Activated T-cell treated with anti-CD3 and anti-CD28 coated beads for 1 hour (primary cell): ENCODE measurements at places on chromosomes 5 and 9.
A peak's percentile ranks its signal among the peaks of the same experiment; 100 is the strongest.

- DNase-seq, result no peak
These were observed 915.5 kb downstream of the NR2F1-AS1 start for GRCh38 chr5:92665506-92665905.

DNA sequence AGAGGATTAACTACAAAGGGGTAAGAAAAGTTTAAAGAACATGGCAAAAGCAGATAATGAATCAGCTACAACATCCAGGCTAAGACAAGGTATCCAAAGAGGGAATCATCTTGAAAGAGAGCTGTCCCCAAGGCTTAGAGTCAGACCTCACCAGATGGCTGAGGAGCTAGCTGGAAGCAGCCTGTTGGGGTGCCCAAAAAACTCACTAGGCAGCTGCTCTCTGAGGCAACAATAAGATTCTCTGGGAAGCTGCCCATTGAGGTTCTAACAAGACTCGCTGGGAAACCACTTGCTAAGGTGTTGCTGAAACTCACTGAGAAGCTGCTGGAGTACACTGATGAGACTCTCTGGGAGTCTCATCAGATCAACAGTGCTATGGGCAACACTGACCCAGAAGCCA is 185.2 kb downstream of the CETN3 start:
- DNase-seq, result no peak

DNA sequence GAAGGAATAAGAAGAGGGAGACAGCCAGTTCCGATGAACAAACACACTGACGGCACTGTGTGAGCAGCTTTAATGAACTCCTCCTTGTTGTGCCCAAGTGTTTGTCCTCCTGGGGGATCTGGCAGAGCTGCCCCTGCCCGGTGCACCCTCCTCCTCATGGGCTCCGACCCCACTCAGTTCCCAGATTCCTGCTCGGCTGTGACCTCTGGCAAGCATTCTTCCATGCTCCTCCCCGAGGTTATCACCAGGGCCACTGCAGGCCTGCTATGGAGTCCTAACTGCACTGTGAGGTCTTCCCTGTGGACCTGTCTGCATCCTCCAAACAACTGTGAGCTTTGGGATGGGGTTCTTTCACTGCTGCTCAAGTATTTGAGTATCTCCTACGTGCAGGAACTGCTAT is 142.2 kb downstream of the DCP2 start:
- no peak for DNase-seq

- DNase-seq, result no peak
These were observed 66.0 kb downstream of the HMCN2 start for GRCh38 chr9:130331573-130331972.

DNA sequence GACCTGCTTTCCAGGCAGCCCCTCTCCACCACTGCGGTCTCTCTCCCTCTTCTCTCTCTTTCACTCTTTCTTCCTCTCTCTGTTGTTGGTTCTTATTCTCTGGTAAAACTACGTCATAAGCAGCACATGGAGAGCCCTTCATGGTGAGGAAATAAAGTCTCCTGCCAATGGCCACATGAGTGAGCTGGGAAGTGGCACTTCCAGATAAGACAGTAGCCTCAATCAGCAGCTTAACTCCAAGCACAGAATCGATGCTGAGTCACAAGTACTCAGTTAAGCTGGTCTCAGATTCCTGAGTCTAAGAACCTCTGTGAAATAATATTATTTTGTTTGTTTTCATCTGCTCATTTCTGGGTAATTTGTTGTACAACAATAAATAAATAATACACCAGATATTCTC is 500.1 kb downstream of the GABRG2 start:
- no peak for DNase-seq

DNA sequence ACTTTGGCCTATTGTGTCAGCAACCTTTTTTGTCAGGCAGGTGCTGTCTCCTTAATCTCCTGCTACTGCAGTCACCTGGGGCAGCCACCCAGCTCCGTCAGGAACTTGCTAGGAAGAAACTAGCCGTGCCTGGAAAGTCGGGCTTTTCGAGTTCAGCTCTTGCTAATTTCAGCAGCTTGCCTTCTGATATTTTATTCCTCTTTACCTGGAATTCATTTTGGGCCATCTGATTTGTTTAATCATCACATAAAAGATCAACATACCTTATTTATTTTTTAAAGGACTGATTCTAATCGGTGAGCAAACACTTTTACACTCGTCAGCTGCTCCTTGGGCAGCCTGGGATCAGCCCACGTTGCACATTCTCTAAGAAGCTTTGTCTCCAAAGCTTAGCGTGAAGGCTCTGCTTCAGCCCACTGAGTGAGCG is 42.2 kb downstream of the PRLR start:
- DNase-seq, result no peak

GRCh38 chr9:106885451-106885850 is 22.5 kb downstream of the ZNF462 start:
- no peak for DNase-seq

DNA sequence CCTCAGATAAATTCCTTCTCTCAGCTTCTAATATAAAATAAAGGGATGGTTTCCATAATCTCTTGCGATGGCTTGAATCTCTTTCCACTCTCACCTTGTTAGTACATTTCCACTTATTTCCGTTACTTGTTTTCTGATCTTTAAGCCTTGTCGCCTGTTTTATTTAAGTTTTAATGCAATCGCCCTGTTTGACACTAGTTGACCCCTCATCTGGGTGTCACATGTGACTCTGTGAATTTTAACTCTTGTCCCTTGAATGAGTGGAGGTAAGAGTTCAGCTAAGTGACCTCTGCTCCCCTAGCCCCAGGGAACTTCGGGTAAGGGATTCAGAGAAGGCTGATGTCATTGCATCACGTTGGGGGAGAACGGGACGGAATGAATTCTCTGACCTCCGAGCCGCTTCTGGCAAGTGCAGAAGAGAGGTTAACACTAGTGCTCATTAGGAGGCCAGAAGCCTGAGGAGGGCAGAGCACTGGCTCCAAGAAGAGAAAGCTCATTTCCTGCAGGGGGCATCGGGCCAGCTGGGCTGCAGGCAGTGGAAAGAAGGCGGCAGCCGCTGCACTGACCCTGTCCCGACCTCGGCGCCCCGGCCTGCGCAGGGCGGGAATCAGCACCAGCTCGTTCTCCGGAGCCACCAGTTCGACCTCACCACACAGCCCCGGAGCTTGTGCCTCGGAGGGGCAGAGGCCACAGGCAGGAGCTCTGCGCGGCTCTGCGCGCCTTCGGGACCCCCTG is 569 bp downstream of the HINT2 start:
- peak; percentile 22 for DNase-seq

GRCh38 chr5:72107901-72108201 is 576 bp downstream of the MAP1B start:
- DNase-seq, result no peak

GRCh38 chr9:130845254-130845653 is 10.2 kb downstream of the ABL1 start:
- no peak for DNase-seq

GRCh38 chr9:96038271-96038670 is 162.8 kb downstream of the ERCC6L2 start:
- DNase-seq, result no peak

- no peak for DNase-seq
These were observed 134.2 kb downstream of the CDH10 start for GRCh38 chr5:24510523-24510988.

DNA sequence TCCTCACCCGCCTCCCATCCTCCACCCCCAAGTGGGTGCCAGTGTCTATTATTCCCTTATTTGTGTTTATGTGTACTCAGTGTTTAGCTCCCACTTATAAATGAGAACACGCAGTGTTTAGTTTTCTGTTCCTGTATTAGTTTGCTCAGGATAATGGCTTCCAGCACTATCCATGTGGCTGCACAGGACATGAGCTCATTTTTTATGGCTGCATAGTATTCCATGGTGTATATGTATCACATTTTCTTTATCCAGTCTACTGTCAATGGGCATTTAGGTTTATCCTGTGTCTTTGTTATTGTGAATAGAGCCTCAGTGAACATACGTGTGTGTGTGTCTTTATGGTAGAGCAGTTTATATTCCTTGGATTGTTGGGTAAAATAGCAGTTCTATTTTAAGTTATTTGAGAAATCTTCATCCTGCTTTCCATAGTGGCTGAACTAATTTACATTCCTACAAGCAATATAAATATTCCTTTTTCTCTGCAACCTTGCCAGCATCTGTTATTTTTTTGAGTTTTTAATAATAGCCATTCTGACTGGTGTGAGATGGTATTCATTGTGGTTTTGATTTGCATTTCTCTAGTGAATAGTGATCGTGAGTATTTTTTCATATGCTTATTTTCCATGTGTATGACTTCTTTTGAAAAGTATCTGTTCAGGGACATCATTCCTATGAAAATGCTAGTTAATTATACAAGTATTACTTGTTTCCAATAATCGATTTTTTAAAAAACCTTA is 164.0 kb upstream of the CCDC152 start:
- DNase-seq, result no peak

GRCh38 chr5:82735160-82735789 is 341.9 kb downstream of the TMEM167A start:
- no peak for DNase-seq

- DNase-seq, result no peak
These were observed 6.4 kb downstream of the PPP2R2B start for GRCh38 chr5:146872188-146872587.

DNA sequence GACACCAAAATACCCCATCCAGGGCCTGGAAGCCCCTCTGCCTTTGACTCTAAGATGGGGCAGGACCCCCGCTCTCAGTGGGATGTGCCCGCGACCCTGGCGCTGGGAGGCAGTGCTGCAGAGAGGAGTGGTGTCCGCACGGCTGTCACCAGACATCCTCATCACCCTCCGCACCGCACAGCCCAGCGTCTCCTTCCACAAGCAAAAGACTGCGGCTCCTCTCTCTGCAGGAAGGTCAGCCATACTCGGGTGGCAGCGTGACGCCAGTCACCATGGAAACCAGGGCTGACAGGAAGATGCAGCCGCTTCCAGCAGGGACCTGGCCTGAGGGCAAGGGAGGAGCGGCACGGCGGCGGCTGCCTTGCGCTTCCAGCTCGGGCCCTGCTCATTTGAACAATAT is 17.1 kb upstream of the SLC6A3 start:
- DNase-seq, result no peak

DNA sequence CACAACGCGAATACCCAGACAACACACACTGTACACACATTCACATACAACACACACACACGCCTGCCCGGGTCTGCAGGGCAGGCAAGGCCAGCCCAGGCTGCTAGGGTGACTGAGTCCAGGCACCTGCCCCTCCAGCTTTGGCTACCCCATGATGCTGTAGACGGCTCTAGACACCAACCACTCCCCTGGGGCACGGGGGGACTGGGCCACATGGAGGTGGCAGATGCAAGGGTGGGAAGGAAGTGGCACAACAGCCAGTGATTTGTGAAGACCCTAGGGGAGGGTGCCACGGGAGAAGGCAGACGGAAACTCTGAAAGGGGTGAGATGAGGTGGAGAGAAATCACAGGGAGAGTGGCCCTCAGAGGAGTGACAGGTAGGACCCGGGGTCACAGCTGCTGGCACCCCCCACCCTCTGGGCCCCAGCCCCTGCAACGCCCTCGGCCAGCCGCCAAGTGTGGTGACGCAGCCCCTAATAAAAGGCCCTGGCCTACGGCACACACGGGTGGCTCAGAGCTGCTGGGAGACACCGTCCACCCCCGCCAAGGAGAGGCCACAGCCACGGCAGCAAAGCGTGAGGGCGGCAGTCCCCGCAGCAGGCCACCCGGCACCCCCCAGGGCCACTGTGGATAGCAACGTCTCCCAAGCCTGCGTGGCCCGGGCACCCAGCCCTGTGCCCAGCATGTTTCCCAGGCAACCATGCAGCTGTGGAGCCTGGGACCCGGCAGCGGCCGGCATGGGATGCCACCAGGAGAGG is 6.6 kb upstream of the CCDC187 start:
- DNase-seq, result no peak

- no peak for DNase-seq
These were observed 119.6 kb upstream of the RETREG1 start for GRCh38 chr5:16736158-16736995.

DNA sequence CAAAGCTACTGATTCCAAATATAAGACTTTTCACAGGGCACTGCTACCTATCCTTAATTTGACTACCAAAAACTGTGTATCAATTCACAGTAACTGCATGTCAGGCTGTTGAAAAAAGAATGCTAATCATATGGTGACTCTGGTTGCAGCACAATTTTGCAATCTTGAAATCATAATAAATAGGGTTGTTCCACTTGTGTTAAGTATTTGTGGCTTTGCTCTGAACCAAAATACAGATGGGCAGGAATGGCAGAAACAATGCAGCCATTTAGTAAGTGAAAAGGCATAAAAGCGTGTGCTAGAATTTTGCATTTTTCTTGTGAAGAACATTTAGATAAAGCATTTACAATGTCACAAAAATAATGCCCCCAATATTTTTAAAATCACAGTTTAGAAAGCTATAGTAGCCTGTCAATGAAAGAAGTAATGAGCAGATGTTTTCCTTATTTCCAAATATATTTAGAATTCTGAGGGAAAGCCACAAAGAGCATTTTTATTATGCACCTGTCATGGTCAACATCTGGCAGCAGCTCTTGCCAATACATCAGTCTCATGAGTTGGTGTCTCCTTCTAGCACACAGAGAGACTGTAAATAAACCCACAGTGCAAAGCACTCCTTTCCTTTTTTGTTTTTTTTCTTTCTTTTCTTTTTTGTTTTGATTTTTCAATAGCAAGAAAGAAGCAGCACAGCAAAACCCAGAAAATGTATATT is 54.8 kb upstream of the PAM start:
- DNase-seq, result no peak

GRCh38 chr9:114499528-114499927 is 5.7 kb downstream of the WHRN start:
- DNase-seq, result no peak

DNA sequence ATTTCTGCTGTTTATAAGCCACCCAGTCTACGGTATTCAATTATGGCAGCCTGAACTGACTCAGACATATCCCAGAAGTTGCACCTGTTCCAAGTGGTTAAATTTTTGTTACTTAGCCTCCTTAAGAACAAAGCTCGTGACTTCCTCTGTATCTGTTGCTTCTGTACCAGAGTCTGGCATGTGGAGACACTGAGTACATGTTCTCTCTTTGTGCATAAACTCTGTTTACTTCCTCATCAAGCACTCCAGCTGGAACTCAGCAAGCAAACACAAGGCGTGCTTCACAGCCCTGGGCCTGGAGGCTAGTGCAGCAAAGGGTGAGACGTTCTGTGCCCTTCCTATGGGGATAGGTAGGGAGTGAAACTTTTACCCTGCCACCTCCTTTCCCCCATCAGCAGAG is 19.0 kb downstream of the C9orf152 start:
- DNase-seq, result no peak

- DNase-seq, result no peak
These were observed 117.9 kb downstream of the ZSWIM6 start for GRCh38 chr5:61449804-61450492.

DNA sequence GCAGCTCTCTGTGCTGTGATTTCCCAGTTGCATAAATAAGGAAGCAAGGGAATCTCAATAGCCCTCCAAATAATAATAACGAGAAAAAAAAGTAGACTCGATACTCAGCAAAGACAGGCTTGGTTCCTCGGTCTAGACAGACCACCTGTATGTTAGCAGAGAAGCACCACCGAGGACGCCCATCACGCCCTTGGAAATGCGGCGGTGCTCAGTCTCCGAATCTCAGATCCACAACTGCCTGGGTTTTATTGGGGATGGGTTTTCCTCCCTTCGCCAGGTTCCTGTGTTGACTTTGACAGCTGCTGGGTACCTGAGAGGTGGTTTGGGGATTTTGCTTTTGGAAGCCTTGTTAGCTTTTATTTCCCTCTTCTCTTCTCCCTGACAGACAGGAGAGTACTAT is 7.2 kb downstream of the DAB2IP start:
- no peak for DNase-seq

- DNase-seq, result no peak
These were observed 289.7 kb downstream of the PBX3 start for GRCh38 chr9:126036881-126037291.
